ENCODE measurements at places on chromosomes 11 and 22.

DNA sequence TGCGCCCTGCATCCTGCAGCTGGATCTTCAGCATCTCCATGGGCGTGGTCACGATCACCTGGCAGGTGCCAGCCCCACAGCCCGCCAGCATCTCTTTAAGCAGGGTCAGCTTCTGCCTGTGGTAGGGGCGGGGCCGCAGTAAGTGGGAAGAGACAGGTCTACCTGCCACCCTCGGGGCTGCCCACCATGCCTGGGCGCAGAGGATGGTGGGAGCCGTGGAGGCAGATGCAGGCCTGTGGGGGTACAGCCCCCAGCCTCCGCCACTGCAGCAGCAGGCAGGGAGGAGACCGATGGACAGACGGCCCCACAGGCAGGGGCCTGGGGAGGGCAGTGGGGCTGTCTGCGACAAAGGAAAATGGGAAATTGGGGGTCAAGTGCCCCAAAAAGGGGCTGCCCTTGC is 3.0 kb upstream of the CEND1 start:
- no peak for DNase-seq

DNA sequence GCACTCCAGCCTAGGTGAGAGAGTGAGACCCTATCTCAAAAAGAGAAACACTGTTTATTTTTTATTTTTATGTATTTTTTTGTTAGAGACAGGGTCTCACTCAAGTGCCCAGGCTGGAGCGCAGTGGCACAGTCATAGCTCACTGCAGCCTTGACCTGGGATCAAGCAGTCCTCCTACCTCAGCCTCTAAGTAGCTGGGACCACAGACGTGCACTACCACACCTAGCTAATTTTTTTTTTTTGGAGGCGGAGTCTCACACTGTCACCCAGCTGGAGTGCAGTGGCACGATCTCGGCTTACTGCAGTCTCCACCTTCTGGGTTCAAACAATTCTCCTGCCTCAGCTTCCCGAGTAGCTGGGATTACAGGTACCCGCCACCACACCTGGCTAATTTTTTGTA is 6.4 kb downstream of the RBX1 start:
- DNase-seq = no peak

DNA sequence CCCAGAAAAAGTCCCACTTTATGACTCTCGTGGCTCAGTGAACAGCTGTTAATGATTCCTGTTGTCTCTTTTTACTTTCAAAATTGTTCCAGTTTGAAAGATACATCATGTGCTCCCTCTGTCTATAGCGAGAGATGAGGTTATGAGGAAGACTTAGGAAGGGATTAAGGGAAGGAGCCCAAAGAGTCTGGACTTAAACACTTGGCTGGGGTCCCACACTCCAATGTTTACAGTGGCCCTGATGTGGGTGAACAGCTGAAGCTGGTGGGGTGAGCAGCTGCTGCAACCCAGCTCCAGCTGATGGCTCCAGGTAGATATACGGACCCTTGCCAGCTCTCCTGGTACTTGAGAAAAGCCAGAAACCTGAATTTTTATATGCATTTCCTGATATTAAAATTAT is 84.5 kb upstream of the PLET1 start:
- DNase-seq = no peak

DNA sequence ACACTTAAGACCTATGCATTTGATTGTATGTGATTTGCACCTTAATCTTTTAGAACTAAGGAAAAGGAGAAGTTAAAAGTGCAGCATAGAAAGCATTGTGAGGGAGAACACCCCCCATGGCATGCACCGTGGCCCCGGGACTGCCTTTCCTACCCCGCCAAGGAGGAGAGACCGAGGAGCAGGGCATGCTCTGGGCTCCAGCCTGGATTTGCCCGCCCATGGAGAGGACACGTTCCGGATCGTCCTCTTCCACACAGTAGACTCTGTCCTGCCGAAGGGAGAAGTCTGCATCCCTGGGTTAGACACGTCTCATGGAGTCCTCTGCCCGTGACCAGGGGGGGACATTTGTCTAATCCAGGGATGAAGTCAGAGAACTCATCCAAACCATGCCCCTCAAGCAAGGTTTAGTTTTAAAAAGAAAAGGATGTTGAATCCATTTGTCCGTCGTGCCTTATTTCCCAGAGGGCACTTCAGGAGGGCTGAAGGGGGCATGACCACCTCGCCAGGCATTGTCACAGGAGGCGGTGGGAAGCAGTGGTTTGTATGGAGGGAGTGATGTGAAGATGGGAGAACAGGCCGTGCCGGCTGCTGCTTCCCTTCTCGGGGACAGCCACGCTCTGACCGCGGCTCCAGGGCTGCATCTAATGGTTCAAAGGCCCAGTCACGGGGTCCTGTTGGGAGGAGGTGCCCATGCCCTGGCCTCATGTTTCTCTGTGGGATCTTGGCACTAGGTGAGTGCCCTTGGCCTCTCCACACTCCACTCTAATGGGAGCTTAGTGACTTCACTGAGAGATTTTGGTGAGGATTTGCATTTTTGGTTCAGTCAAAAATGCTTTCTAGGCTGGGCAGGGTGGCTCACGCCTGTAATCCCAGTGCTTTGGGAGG is 66.2 kb upstream of the GAL start:
- no peak for DNase-seq

Measured in mesothelial cell of epicardium (in vitro differentiated cells).